ENCODE measurements at places on chromosomes 5 and 9. TPM values are rescaled to one million over a fixed set of nuclear protein-coding genes. Genes with fewer than 3 reads are reported as not detected.
A peak's percentile ranks its signal among the peaks of the same experiment; 100 is the strongest.

DNA sequence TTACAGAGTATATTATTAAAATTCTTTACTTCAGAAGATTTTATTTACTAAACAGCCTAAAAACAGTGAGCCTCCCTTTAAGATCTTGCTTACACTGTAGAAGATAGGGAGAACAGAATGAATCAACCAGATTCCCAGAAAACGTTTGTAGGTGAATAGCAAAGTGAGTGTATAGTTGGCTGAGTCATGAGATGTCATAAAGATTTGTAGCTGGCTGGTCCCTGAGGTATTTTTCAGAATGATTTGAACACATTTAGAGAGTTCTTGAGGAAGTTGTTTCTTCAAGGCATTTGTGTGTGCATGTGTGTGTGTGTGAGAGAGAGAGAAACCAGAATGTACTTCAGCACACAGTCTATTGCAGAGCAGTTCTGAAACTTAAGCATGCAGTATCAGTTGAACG, 159.4 kb upstream of the PRR16 start:
- DNase-seq: peak; percentile 83

GRCh38 chr9:21608200-21608599, 126.1 kb upstream of the IFNE start:
- DNase-seq: no peak

Gene ERAP2
- polyA plus RNA-seq: 10.6 TPM

Gene HTR1A
- not detected for polyA plus RNA-seq

- no peak for DNase-seq
Measured at GRCh38 chr9:99474186-99474585, 252.1 kb downstream of the SEC61B start.

GRCh38 chr9:31325778-31326177, 1058.7 kb upstream of the ACO1 start:
- no peak for DNase-seq

DNA sequence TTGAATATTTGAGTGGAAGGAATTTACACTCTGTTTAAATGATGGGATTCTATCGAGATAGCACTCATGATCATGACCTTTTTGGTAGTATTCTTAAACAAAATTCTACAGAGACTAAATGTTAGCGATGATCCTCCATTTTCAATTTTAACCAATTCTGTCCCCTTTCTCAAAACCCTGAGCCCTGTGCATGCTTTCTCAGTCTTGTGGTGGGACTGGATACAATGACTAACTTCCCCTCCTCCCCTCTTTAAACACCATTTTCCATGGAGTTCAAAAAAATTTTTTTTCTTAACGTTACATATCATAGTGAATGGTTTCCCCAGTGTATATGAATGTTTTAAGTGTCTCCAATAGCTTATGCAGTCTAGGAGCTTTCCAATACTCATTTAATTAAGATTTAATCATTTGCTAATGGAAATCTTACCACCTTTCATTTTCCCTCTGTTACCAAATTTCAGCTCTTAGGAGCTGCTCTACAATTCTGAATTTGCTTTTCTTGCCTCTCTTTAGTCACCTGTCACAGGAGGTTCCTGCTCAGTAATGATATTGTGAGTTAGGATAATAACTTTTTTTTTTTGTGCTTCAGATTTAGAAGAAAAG, 101.2 kb downstream of the MAP1B start:
- no peak for DNase-seq

DNA sequence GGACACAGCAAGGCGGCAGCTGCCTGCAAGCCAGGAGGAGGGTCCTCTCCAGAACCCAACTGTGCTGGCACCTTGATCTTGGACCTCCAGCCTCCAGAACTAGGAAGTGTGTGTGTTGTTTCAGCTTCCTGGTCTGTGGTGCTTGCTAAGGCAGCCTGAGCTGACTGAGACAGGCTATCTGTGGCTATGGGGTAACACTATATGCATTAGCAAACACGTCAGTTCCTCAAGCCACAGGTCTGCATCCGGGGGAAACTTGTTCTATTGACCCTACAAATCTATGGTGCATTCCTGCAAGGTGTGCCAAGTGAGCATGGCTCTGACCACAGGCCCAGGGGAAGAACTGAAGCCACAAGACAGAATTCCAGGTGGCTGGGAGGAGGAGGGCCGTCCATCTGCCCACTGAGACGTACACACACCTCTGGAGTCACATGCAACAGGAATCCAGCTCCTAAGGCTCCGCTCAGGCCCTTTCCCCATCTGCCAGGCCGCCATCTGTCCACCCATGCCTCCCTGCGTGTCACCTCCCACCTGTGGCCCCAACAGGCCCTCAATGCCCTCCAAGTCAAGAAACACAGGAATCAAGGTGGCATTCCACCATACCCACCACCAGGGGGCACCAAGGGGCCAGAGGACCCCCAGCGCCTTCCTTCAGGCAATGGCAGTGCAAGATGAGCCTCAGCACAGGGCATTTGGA, 174.9 kb downstream of the ROR2 start:
- DNase-seq: peak; percentile 58

Gene LHX3
- not detected for polyA plus RNA-seq

Gene HSPA5
- polyA plus RNA-seq: 419 TPM

DNA sequence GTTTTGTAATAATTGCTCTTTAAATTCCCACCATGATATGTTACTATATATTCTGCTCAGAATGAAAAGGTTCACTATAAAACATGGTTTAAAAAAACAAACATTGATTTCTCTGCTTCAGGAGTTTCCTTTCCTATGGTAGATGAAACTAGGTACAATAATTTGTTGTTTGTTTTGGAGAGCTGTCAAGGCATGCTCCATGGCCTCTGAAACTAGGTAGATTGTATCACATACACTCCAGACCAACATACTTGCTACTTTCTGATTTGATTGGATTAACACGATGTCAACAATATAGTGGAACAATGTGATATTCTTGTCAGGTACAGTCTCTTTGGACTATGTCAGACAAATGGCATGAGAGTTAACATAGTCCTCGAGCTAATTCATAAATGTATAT, 452.7 kb upstream of the CDH9 start:
- no peak for DNase-seq

DNA sequence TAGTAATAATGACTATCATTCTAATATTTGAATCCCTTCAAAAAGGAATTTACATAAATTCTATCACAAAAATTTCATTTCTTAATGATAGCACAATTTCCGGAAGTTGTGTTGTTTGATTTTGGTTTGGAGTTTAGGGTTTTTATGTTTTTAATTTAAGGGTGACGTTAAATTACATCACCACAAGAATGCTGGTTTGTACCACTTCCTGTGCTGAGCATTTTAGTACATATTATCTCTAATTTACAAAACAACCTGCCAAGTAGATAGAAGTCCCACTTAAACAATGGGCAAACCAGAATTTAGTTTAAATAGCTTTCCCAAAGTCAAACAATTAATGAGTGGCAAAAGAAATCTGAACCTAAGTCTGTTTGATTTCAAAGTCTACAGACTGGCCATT, 63.4 kb downstream of the DENND1A start:
- DNase-seq: no peak

DNA sequence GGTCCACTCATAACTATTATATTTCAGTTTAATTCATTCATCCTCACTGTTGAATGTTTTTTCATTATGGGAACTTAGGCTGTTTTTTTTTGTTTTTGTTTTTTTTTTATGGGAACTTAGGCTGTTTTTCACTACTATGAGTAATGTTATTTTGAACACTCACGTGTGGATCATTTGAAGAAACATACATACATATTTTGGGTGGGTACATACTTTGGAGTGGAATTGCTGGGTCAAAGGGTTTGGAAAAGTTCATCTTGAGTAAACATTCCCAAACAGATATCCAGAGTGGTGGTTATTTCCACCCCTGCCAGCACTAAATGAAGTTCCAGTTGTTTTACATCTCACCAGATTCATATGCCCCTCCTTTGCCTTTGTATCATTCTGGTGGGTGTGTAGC, 584.4 kb downstream of the PSAT1 start:
- no peak for DNase-seq

Gene ADAMTS12
- 27.3 TPM for polyA plus RNA-seq

GRCh38 chr9:137589441-137590122, 730 bp downstream of the ZMYND19 start:
- no peak for DNase-seq

DNA sequence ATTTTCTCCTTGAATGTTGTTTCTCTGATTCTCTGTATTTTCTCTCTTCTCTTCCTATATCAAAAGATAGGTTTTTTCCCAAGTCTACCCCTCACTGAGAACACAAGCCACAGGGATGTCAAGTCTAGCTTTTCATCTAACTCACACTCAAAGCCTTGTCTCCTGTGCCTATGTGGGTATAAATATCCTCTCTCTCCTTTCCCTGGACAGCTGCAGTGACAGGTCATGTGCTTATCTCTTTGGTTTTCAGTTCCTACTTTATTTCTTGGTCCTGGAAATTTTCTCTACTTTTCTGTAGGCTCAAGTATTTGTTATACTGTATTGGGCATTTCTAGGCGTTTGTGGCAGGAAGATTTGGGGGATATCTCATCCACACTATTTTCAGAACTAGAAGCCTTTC, 182.4 kb upstream of the MVB12B start:
- no peak for DNase-seq

Gene BHMT2
- polyA plus RNA-seq: 0.16 TPM

Gene C8G
- polyA plus RNA-seq: 0.37 TPM

DNA sequence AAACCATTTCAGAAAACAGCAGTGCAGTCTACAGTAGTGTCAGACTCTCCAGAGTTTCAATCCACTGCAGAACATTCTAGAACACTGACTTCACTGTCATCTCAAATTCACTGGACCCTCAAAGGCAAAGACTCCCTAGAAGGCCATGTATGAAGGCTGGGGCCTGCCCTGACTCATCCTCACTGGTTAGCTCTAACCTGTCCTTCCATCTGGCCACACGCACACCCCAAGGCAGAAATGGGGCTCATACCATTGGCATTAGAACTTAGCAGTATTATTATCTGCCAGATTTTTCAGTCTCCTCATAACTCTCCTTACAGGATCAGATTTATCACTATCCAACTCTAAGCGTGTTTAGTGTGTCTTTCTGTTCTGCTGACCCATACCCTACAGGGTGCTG, 20.4 kb downstream of the S1PR3 start:
- DNase-seq: no peak

GRCh38 chr5:33975852-33976251, 8.6 kb downstream of the SLC45A2 start:
- DNase-seq: peak; percentile 35

- DNase-seq: no peak
Measured at GRCh38 chr9:95912773-95913172, 37.3 kb downstream of the ERCC6L2 start.

Gene SCGB3A1
- polyA plus RNA-seq: not detected

- peak; percentile 19 for DNase-seq
Measured at GRCh38 chr5:27472000-27472763, 433.8 kb upstream of the CDH9 start.

Data from IMR-90 (cell line).